ENCODE measurements at places on chromosomes 6 and 20.

DNA sequence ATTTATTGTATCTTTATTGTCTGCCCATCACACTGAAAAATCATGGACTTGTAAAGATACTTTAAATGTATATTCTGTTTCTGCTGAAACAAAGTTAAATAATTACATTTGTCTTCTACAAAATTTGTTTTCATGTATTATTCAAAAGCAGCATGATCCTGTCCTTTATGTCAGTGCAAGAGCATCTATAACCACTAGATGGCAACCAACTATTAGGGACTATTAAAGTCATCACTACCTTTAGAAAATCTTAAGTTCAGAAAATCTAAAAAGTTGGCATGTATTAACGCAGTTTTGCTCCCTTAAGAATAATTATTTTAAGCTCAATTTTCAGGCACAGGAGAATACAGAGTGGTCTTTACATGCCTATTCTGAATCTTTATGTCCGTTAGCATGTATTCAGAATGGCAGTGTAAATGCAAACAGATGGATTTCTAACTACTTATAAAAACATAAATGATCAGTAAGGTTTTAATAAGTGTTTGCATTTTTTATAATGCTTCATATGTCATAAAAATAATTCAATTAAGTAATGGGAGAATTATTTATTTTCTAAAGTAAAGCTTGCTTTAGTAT lies 17.8 kb downstream of the TMEM30A start:
- DNase-seq, result peak; percentile 67

DNA sequence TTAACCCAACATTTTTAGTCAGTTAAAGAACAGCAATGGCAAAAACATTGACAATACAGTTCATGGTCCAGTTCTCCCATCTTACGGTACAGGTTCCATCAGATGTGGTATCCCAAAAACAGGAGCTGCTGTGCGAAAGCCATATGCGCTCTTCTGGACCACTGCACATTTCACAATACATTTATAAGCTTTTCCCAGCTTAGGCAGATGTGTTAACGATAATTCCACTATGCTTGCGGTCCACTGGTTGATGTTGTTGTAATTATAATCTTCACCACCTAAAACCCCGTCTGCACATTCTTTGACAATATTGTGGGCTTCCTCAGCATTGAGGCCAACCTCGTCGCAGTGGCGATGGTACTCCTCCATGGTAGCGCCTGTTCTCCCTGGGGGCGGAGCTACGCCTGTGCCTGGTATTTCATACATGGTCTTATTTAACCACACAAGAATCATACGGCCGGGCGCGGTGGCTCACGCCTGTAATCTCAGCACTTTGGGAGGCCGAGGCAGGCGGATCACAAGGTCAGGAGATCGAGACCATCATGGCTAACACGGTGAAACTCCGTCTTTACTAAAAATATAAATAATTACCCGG lies 52.0 kb downstream of the BFSP1 start:
- DNase-seq, result no peak

- no peak for DNase-seq
These were observed 82.8 kb downstream of the MBOAT1 start for GRCh38 chr6:20129290-20130088.

- DNase-seq, result no peak
These were observed 30.9 kb downstream of the PYGB start for GRCh38 chr20:25278636-25279361.

- DNase-seq, result no peak
These were observed 5.7 kb upstream of the TMEM30A start for GRCh38 chr6:75290136-75290945.
